ENCODE measurements at places on chromosomes 7 and 10.

DNA sequence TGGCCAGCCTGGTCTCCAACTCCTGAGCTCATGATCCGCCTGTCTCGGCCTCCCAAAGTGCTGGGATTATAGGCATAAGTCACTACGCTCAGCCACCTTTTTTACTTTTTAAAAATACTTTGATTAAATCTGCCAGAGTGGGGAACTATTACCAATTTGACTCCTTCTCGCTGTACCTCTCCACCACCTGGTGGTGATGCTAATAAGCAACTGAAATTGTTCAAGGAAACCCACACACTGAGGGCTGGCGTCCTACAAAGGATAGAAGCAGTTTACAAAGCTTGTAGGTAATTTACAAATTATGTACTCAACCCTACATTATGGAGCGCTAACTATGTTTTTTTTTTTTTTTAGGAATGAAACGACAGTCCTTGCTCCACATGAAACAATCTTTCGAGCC lies 111.1 kb downstream of the CPED1 start:
- no peak for DNase-seq

DNA sequence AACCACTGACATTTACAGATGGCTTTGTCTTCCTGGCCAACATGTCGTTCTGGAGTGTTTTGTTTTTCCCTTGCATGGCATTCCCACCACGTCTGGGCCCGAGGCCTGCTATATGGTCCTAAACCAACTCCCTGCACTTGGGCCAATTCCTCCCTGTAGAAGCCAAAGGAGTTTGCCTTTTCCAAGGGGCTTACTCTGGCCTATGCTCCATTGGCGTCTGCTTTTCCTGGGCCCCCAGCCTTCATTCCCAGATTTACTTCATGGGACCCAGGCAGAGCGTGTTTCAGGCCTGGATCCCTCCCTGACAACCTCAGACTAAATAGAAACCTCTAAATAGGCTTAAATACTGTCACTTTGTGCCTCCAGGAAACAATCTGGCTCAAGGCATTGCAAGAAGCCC lies 60.7 kb downstream of the MINDY4 start:
- no peak for DNase-seq

GRCh38 chr10:103551619-103552602 lies 58.4 kb downstream of the NEURL1 start:
- DNase-seq = no peak

GRCh38 chr10:99285881-99286280 lies 43.3 kb upstream of the CNNM1 start:
- DNase-seq = peak; percentile 10

- DNase-seq = peak; percentile 89
Measured at GRCh38 chr10:69088801-69089501, 1.0 kb downstream of the SRGN start.

DNA sequence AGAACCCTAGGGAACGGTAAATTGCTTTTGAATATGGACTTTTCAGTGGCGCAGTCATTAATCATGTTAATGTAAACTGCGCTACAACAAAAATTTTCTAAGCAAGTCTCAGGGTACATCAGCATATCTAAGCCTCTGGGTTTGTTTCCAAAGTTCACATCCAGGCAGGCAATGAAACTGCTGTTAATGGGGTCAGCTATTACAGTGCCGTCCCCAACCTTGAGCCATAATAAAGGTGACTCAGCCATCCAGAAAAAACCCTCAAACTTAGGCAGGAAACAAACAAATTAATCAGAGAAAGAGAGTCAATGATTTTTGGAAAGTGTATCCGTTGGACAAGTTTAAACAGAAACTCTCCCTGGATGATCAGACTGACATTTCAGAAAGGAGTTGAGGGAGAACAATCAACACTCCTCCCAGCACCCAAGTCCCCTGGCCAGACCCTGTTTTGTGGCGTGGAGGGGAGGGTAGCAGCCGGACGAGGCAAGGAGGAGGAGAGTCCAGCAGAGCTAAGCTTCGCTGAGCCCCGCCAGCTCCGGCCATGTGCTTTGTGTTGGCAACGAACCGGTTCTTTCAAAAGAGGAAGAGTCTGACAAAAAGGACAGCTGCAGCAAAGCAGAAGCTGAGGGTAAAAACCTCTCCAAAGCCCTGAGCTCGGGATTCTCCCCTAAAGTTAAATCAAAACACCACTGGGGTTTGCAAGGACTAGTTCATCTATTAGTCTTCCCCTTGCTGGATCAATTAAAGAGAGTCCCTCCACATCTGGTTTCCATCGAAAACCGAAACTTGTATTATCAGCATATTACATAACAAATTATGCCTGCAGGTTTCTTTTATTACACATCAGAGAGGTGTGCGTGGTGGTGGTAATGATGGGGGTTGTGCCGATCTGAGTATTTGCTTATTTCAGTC lies 3.6 kb downstream of the FAM53B start:
- peak; percentile 65 for DNase-seq

- DNase-seq = peak; percentile 54
Measured at GRCh38 chr7:90896458-90896857, 300.3 kb downstream of the CDK14 start.

DNA sequence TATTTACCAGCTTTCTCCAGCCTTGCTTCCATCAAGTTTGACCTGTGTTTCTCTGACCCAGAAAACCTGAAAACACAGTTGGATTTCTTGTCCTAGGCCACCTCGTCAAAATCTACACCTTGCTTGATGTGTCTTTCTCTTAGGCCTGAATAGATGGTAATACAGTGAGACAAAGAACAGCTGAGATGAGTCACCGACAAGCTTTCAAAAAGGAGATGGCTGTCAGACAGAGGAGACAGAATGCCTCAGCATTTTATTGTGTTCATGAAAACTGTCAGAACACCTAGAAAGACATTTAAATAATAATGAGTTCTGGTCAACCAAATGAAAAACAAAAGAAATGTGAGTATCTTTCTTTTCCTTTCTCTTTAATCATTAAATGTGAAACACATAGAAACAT lies 119.7 kb upstream of the SORCS1 start:
- DNase-seq = no peak

DNA sequence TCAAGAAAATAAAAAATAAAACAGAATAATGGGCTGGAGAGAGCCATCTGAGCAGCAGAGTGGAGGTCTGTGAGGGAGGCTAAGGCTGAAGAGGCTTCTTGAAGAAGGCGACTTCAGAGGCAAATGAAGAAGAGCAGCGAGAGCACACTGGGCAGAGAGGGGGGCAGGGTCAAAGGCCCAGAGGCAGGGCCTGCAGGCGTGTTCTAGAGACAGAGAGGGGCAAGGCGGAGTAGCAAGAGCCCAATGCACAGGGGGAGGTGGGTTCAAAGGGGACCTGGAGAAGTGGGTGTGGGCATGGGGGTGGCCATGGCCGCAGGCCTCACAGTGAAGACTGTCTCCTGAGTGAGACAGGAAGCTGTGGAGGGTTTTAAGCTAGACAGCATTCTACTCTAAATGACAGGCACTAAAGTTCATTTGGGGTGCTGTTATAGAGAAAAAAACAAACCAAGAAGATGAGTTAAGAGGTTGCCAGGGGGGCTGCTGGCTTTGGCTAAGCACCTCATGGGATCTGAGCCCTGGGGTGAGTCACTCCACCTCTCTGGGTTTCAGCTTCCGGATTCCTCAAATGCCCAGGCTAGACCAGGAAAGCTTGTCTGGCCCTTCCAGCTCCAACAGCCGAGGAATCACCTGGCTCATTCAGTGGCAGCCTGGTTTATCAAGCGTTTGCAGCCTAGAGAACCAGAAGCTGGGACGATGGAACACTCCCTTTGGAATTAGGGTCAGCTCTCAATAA lies 81.7 kb downstream of the DLG5 start:
- peak; percentile 84 for DNase-seq
